ENCODE measurements at places on chromosomes 3 and 15. TPM values are rescaled to one million over a fixed set of nuclear protein-coding genes. Genes with fewer than 3 reads are reported as not detected.

- H3K4me3 ChIP-seq = no peak overlapping the region
- no peaks in the 10 kb centered on the region for H3K36me3 ChIP-seq
- H3K27ac ChIP-seq = no peak overlapping the region
Observed at GRCh38 chr3:45182915-45183871, 37.0 kb upstream of the CDCP1 start.

Gene CNTN4
- 9.9 TPM for total RNA-seq

- no peaks in the 10 kb centered on the region for H3K4me1 ChIP-seq
- DNase-seq = no peak
- peaks cover 3% of the 10 kb centered on the region for H3K27me3 ChIP-seq
- H3K4me3 ChIP-seq = no peak overlapping the region
Observed at GRCh38 chr15:71386448-71387236, 271.4 kb downstream of the THSD4 start.

GRCh38 chr15:66901336-66902100 is 163.9 kb upstream of the SMAD3 start:
- no peak for DNase-seq
- no peaks in the 10 kb centered on the region for H3K27me3 ChIP-seq
- H3K4me3 ChIP-seq = no peak overlapping the region
- no peaks in the 10 kb centered on the region for H3K4me1 ChIP-seq
- H3K36me3 ChIP-seq = no peaks in the 10 kb centered on the region
- no peak overlapping the region for H3K27ac ChIP-seq

GRCh38 chr3:46110701-46111493 is 83.6 kb upstream of the XCR1 start:
- DNase-seq = no peak
- no peak overlapping the region for H3K27ac ChIP-seq

Gene PPP2R3A
- 0.80 TPM for total RNA-seq

GRCh38 chr15:64030123-64030522 is 16.2 kb downstream of the DAPK2 start:
- H3K4me1 ChIP-seq = no peaks in the 10 kb centered on the region
- no peaks in the 10 kb centered on the region for H3K27me3 ChIP-seq
- no peak for DNase-seq
- H3K27ac ChIP-seq = no peak overlapping the region
- H3K36me3 ChIP-seq = peaks cover 3% of the 10 kb centered on the region
